ENCODE measurements at places on chromosomes 4 and X. TPM values are rescaled to one million over a fixed set of nuclear protein-coding genes. Genes with fewer than 3 reads are reported as not detected.

The RGN gene
- 1.4 TPM for total RNA-seq

The GPRIN3 gene
- 2.2 TPM for total RNA-seq

The RIPPLY1 gene
- not detected for total RNA-seq

The CLDN22 gene
- total RNA-seq = not detected

The ALAS2 gene
- total RNA-seq = not detected

The NXF3 gene
- total RNA-seq = not detected

The SLC10A4 gene
- not detected for total RNA-seq

The GAB1 gene
- 41.8 TPM for total RNA-seq

The MGARP gene
- 16.2 TPM for total RNA-seq

The HPSE gene
- 7.0 TPM for total RNA-seq

The SH3TC1 gene
- total RNA-seq = 192 TPM

The SMIM43 gene
- total RNA-seq = not detected

The ESX1 gene
- not detected for total RNA-seq

The ZFP92 gene
- 1.2 TPM for total RNA-seq

The UCHL1 gene
- total RNA-seq = 328 TPM

The SLC7A11 gene
- total RNA-seq = 79.3 TPM

The CXCL11 gene
- total RNA-seq = 1.1 TPM

The CSTF2 gene
- total RNA-seq = 24.8 TPM

The EOLA2 gene
- 24.3 TPM for total RNA-seq

The XG gene
- total RNA-seq = 0.44 TPM

The PHEX gene
- total RNA-seq = 0.44 TPM

The YIPF6 gene
- 29.6 TPM for total RNA-seq

The ASB9 gene
- 5.6 TPM for total RNA-seq

The LETM1 gene
- total RNA-seq = 62.5 TPM
